ENCODE measurements at places on chromosomes 1 and 21. TPM values are rescaled to one million over a fixed set of nuclear protein-coding genes. Genes with fewer than 3 reads are reported as not detected.

GRCh38 chr1:230836347-230836746 is 32.0 kb downstream of the C1orf198 start:
- DNase-seq: no peak

GRCh38 chr1:229461032-229461668 is 27.3 kb upstream of the ACTA1 start:
- DNase-seq: no peak

DNA sequence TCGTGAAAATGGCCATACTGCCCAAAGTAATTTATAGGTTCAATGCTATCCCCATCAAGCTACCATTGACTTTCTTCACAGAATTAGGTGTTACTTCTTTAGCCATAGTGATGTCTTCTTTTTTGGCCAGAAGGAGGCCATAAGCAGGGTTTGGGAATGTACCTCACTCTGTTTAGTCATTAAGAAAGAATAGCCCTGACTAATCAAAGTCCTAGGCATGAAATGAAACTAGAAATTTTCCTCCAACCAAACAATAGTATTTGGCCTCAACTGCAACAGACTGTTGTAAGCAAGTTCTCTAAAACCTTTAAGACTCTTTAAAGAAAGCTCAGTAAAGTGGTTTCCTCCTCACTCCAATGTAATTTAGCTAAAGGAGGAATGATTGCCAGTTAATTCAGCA is 163.9 kb downstream of the AKT3 start:
- no peak for DNase-seq

DNA sequence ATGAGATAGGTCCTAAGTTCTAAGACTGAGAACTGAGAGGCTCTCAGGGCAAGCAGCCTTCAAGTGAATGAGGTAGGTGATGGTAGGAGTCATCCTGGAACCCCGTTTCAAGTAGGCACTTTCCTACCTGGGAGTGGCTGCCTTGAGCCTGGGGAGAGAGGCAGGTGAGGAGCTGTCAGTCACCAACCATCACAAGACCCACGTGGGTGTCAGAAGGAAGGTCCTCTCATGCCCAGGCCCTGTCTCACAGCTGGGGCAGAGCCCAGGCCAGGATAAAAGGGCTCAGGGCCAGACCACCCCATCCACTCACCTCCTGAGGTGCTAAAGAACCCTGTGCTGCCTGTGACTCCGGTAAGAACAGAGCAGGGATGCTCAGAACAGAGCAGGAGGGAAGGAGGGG is at the start of gene LCE1D:
Gene LCE1D, plus strand, starts transcription at position 301 of the 400 bp plus-strand sequence. CDS start 1,074 bp downstream, outside the sequence.
- no peak for DNase-seq

DNA sequence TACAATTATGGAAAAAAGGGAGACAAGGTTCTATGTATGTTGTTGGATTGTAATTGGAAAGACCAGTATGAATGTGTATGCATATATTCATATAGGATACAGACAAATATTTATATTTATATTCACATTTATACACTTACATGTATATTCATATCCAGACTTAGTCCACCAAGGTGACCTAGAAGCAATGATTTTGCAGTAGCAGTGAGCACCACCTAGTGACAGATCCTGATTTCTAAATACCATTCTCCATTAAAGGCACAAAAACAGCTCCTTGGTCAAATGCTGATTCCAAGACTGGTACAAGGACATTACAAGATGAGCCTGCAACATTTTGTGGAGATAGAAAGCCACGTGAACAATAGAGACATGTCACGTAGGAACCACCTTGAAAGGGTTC is 153.4 kb downstream of the SDCCAG8 start:
- DNase-seq: no peak

- no peak for DNase-seq
Measured at GRCh38 chr1:31552489-31552888, 23.8 kb upstream of the TINAGL1 start.

DNA sequence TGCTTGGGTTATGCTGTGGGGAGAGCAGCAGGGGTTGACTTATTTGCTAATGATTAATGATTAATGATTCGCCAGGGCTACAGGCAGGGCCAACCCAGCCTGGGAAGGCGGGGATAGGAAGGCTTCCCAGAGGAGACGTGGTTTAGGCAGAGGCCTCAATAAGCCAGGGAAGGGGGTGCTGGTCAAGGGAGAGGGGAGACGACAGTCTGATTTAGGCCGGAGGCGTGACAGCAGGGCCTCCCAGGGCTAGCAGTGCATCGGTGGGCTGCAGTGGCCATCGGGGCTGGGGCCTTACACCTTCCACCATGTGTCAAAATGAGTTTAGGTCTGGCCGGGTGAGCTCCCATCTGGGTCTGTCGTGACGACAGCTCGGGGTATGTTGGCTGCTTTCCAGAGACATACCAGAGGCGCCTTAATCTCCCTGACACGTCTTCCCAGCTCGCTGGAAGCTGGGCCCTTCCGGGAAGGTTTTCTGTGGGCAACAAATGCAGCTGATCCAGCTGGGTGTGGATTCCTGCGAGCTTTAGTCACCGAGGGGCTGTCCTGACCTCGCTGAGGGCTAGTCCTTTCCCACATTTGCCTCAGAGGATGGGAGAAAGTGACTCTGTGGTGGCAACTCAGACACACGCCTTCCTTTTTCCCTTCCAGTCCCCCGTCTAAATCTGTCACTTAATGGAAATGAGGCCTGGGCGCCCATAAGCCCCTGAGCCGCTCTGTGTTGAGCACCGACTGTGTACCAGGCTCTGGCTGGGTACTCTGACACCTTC is 3.7 kb upstream of the SLC1A7 start:
- DNase-seq: peak; percentile 95

DNA sequence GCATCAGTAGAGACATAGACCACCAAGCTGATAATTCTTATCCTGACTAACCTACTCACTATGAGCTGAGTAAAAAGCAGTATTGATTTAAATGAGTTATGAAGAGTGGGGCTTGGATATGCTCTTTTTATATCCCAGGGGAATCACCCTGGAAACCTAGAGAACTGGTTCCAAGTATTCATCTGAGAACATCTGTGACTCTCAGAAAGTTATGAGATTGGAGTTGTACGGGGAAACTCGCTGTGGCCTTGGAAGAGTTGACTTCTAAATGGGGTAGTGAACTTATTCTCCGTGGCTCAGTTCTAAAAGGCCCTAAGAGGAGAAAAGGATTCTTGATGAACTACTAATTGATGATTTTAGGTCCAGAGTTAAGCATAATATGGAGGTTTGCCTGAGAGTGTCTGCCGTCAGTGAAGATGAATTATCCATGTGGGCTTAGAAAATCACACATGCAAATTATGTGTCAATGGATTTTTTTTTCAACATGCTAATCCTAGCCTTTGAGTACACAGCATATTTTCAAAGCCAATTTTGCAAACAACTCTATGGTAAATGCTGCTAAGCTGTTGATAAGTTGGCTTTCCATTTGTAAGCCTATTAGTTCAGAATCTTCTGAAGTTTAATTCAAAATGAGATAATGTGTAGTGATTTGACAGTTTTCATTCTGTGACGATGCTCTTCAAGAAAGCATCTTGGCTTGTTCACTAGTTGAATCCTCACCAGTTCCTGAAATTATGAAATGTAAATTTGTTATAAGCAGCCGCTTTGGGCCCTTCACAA is 122.7 kb downstream of the FGGY start:
- peak; percentile 52 for DNase-seq

Gene PTPRC
- 82.9 TPM for total RNA-seq

Gene INAVA
- 17.1 TPM for total RNA-seq

Gene BNIPL
- 2.8 TPM for total RNA-seq

Gene CGN
- 74.9 TPM for total RNA-seq

Gene CCSAP
- total RNA-seq: 11.1 TPM

Gene CFHR2
- 0.28 TPM for total RNA-seq
